ENCODE measurements at places on chromosomes 6 and 20.

- no peak for DNase-seq
Measured at GRCh38 chr6:125510405-125510804, 208.6 kb upstream of the HDDC2 start.

- no peak for DNase-seq
Measured at GRCh38 chr6:150905769-150906168, 40.3 kb downstream of the MTHFD1L start.

- no peak for DNase-seq
Measured at GRCh38 chr6:138240476-138241245, 22.4 kb upstream of the PBOV1 start.

GRCh38 chr6:163038317-163038716 lies 310.5 kb downstream of the PACRG start:
- DNase-seq: no peak

DNA sequence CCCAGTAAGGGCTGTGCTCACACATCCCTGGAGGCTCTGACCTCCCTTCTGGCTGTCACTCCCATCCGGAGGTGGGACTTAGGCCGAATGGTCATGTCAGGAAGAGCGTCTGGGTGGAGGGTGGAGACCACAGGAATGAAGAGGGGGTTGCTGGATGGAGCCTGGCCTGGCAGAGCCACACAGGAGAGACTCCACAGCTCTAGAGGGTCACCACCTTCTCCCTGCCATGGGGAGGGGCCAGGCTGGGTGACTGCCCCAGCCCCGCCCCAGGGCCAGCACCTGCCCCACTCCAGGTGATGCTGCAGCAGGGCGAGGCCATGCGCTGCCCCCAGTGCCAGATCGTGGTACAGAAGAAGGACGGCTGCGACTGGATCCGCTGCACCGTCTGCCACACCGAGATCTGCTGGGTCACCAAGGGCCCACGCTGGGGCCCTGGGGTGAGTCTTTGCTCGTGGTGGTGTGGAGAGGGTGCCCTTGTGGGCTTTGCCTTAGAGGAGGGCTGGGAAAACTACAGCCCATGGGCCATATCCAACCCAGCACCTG lies 20.6 kb downstream of the RBCK1 start:
- DNase-seq: no peak

- DNase-seq: no peak
Measured at GRCh38 chr20:31966991-31967655, 828 bp upstream of the XKR7 start.

- DNase-seq: no peak
Measured at GRCh38 chr6:29887330-29887818, 55.0 kb upstream of the HLA-A start.

GRCh38 chr20:15673206-15673605 lies 900.0 kb downstream of the KIF16B start:
- DNase-seq: no peak

GRCh38 chr6:125233202-125233601 lies 68.6 kb downstream of the HDDC2 start:
- no peak for DNase-seq

- DNase-seq: no peak
Measured at GRCh38 chr6:136550330-136551071, at the start of gene MAP7. Gene MAP7 (minus strand): TSS chr6:136550422. CDS start chr6:136550408, 14 bp downstream.

DNA sequence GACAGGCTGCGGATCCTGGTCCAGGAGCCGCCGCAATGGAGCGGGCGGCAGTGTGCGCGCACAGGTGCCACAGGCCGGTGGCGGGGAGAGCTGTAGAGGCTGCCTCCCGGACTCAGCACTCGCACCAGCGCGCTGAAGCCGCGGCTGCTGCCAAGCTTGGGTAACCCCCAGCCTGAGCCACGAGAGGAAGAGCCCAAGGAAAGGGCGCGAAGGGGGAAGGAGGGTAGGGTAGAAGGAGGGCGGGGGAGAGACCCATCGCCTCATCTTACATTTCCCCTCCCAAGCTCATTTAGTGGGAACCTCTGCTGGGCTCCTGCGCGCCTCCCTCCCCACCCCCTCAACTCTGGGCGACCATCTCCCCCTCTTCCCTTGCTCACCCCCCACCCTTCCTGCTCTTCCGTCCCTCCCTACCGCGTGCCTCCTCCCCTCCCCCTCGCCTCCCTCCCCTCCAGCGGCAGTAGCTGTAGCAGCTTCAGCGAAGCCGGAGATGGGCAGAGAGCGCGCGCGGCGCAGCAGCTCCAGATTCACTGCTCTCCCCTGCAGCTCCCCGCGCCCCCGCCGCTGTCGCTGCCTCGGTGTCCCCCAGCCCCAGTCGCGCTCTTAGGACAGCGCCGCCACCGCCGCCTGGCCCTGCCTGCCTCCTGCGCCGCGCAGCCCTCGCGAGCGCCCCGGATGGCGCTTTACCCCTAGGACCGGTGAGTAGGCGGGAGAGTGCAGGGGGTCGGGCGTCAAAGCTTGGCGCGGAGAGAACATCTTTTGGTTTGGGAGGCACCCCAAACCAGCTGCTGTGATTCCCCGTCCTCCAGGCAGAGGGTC lies at the start of gene FUT9:
Gene FUT9 (plus strand): TSS at position 457 of the 816 bp plus-strand sequence. CDS start 187,182 bp downstream, outside the sequence.
- no peak for DNase-seq

DNA sequence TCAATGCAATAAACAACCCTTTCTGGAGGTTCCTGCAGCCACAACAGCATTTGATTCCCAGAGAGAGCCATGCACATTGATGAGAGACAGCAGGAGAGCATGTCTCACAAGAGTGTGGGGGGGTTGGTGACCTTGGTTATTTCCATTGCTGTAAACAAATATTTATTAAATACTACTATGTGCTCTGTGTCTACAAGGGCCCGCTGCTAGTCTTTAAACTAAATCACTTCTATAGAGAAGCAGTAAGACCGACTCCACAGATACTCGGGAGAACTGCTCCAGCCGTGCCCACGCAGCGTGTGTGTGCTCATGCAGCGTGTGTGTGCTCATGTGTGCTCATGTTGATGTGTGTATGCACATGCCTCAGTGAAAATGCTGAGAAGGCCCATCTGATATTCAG lies 82.7 kb upstream of the TRAF3IP2 start:
- DNase-seq: no peak

- peak; percentile 85 for DNase-seq
Measured at GRCh38 chr20:62617711-62618483, 24.4 kb upstream of the SLCO4A1 start.

DNA sequence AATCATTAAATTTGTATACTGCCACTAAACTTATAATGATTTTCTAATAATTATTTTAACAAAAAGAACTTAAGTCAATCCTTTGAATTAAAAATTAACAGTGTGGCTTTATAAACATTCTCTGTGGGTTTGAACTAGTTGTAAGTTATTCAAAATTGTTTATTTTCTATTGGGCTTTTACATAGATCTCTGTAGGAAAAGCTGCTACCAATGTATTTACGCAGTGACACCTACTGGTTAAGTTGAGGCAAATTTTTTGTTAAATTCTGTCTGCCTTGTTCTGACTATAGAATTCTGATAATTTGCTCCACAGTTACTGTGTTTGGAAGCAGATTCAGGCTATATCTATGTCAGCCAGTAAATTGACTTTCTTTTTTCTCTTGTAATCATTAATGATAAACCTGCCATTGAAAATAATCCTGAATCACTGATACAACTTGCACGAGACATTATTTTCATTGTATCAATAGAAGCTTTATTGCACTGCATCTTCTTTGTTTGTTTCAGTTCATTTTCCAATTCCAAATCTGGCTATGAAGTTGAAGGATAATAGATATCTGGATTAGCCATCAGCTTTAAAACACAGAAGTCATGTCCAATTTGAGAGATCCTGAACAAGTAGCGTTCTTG lies 66.0 kb upstream of the UTRN start:
- DNase-seq: no peak

- DNase-seq: no peak
Measured at GRCh38 chr6:110103260-110103659, 76.2 kb downstream of the WASF1 start.

DNA sequence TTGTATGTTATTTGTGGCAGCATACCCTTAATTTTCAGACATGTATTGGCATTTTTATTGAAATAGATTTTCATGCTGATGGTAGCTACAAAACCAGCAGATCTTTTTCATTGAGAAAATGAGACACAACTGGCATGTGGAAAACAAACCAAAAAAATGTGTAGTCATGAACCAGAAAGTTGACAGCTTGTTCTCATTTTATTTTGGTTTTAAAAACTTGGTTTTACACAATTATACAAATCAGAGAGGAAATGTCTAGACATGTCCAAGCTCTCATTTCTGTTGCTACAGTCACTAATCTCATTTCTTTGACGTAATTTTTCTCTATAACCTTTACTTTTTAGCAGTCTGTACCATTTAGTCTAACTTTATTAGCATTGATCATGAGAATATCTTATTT lies 85.4 kb downstream of the GRIK2 start:
- DNase-seq: no peak

DNA sequence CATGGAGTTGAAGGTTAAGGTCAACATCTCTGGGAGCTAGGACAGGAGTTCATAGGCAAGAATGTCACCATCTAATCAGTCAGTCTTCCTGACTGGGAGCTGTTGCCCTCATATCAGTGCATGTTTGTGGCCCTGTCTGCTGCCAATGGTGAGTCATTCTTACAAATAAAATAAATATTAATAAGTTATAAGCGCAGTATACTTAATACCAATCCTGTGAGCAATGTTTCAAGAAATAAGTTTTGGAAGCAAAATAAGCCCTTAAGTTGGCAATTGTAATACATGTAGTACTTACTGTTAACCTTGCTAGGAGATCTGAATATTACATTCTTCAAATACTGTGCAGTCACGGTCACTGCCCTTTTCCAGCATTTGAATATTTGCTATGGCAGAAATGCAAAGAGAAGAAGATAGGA lies 20.2 kb upstream of the MDGA1 start:
- no peak for DNase-seq

DNA sequence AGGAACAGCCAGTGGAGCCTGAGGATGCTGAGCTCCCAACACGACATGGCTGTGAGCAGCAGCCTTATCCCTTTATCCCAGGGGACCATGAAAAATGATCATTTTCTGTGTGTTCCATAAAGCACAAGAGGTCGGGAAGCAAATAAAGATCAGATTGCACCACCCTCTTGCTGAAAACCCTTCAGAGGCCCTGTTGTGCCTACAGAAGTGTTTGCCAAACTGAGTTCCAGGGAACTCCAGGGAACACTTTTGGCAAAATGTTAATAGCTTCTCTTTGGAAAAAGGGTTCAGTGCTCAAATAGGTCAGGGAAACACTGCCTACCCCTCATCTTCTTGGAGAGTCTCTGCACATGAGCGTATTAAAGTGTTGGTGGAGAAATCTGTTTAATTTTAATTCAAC lies 24.4 kb downstream of the ARMC2 start:
- DNase-seq: no peak

GRCh38 chr6:25488156-25488555 lies 163.9 kb upstream of the SCGN start:
- no peak for DNase-seq

- peak; percentile 67 for DNase-seq
Measured at GRCh38 chr6:108782179-108783041, 65.8 kb upstream of the ARMC2 start.

- no peak for DNase-seq
Measured at GRCh38 chr20:20827992-20828597, 115.7 kb upstream of the RALGAPA2 start.

DNA sequence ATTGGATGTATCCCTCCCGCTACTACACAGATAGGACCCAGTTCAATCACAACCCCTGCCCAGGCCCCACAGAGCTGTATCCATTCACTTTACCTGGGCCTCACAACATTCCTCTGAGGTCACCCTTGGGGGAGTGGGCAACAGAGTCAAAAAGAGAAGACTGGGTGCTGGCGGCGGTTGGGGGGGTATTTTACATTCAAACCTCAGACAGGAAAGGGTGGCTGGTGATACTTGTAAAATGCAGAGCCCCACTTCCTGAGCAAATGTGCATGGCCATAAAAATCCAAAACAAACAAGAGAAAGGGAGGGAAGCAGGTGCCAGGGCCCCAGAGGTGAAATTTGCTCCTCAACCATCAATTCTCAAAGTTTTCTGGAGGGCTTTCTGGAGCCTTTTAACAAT lies 3.5 kb downstream of the LRFN2 start:
- no peak for DNase-seq

DNA sequence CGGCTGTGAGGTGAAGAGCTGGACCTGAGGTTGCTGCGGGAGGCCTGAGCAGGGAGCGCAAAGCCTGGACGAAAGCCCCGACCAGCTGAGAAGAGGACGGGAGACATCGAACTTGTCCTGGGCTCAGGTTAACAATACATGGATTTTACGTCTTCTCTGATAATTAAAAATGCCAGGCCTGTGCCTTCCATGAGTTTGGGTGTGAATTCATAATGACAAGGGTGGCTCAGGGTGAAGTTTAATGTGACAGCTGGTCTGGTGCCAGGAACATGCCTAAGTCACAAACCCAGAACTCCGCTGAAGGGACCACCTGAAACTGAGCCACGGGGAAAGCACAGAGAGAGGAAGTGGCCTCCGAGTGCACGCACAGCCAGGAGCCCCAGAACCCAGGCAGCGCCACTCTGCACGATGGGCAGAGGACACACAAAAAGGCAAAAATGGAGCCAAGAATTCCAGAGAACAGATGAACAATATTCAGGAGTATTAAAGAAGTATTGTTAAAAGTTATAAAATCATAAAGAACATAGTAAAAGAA lies 150.1 kb upstream of the RPS6KA2 start:
- DNase-seq: no peak

DNA sequence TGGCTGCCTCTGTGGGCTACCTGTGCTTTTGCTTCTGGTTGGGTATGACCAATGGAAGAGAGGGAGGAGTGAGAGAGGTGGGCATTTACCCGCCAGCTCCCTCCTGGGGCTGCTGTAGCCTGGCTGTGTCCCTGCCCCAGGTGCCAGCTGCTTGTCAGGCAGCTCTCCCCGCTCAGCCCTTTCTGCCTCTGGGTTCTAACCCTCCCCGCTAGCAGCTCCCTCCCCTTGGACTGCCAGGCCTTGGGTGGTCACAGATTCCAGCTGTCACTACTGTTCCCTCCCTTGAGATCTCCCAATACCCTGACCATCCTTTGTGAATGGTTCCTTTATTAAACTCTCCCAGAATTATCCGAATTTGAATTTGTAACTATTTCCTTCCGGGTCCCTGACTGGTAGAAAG lies 95.5 kb upstream of the RNF24 start:
- DNase-seq: no peak

DNA sequence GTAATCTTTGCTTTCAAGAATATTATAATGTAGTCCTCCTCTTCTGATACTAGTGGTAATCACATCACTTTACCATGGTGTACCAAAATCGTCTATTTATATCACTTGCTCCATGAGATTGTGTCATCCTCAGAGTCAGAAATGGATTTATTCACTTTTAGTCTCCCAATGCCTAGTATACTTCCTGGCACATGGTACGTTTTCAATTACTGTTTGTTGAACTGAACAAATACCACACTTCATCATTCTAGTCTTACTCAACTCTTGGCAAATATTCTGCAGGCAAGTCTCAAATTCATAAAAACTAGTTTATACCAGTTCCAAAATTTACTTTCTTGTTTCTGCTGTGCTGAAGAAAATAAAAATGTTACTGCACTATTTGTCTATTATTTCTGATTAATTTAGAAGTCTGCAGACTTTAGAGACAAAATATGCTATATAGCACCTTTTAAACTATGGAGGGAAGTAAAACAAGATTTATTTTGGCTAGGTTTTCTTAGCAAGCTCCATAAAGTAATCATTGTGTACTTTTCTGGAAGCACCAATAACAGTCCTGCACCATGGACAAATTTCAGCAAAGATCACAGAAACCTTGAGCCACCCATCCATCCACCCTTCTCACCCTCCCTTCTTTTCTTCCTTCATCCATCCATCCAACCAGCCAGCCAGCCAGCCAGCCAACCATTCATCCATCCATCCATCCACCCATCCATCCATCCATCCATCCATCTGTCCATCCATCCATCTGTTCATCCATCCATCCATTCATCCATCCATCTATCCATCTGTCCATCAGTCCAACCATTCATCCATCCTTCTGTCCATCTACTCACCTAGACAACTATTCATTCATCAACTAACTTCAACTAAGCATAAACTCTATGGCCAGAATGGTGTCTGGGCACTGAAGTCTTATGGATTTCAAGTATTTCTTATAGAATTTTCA lies 102.1 kb upstream of the STMND1 start:
- no peak for DNase-seq
